Activated gamma-delta T cell (primary cell): ENCODE measurements at places on chromosomes 3 and 15.

DNA sequence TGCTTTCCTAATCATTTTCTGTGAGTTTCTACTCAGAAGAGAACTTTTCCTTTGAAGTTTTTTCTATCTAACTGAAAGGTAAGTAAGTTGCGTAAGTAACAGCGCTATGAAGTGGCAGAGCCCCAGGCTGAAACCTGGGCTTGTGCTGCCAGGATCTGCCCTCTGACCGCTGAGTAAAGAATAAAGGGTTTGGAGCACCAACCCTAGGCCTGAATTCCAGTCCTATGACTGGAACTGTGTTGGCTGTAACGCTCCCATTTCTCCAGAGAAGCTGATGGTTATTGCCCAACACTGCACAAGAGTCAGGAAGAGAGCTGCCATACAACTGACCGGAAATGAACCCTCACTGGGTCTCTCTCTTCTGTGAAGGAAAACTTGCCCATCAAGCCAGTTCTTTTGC, 87.0 kb downstream of the FOXB1 start:
- no peak for DNase-seq

- DNase-seq = no peak
Measured at GRCh38 chr3:153669527-153669926, 451.7 kb upstream of the ARHGEF26 start.

DNA sequence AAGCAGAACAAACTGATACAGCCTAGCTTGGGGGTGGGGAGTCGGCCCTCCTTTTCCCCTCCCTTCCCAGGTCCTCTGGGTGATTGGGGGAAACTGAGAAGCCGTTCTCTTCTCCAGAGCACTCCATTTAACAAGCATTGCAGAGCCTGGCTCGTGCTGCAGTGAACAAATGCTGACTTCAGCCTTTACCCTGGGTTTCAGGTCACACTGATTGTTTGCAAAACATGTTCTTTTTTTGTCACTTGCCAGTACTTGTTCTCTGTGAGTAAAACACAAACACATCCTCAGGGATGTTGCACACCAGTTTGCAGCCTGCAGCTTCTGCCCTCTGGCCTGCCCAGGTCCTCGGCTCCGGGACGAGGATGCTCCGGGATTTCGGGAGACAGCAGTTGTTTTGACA, 132.8 kb downstream of the PGPEP1L start:
- DNase-seq = no peak

DNA sequence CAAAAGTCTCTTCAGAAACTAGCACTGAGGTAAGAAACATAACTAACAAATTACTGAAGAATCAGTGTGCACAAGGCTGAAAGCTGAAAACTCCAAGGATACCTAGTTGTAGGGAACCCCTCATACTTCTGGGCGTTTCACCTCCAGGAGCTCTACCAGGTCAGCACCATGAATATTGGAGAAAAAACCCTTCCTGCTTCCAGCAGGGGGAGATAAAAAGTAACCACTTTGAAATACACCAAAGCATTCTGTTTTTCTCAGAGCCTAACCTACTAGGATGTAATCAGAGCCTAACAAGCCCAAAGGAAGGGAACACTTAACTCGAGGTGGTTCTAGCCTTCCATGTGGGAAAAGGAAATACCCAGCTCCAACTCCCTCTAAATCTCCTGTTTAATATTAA, 175.8 kb upstream of the MME start:
- DNase-seq = no peak

- DNase-seq = no peak
Measured at GRCh38 chr15:63678393-63678792, 81.2 kb downstream of the FBXL22 start.

DNA sequence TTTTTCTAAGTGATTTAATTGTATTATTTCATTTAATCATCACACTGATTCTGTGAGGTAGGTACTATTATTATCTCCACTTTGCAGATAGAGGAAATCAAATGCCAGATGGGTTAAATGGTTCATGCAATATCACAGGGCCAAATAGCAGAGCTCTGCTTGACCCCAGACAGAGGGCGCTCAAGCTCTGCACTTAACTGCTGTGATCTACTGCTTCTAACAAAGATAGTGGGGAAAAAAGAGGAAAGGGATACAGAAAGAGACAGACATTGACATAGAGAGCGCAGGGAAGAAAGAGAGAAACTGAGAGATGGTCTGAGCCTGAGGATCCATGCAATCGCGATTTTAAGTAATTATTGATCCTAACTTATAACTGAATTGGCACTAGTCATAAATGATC, 279.1 kb upstream of the THRB start:
- no peak for DNase-seq

- DNase-seq = no peak
Measured at GRCh38 chr3:177295116-177295515, 97.8 kb upstream of the TBL1XR1 start.
